Right renal cortex interstitium (tissue), 3 donors: ENCODE measurements at places on chromosomes 4 and X.

GRCh38 chrX:97672608-97673007 is 788.9 kb downstream of the RPA4 start:
- no peak for DNase-seq

GRCh38 chr4:104393655-104394324 is 100.9 kb downstream of the CXXC4 start:
- DNase-seq: no peak

DNA sequence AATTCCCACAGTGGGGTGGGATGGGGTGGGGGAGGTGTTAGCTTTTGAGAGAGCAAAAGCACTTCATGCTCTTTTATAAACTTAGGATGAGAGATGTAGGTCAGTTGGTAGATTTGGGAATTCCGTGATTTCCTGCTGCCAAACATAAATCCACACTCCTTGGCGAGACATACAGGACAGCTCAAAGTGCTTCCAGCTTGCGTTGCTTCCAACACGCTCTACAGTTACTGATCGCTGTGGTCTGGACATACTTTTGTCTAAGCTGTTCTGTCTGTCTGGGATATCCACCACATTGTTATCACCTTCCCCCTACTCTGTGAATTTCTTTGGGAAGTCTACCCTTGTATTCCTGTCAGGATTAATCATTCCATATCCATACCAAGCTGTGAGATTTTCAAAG is 117.5 kb downstream of the RAPGEF2 start:
- DNase-seq: no peak

DNA sequence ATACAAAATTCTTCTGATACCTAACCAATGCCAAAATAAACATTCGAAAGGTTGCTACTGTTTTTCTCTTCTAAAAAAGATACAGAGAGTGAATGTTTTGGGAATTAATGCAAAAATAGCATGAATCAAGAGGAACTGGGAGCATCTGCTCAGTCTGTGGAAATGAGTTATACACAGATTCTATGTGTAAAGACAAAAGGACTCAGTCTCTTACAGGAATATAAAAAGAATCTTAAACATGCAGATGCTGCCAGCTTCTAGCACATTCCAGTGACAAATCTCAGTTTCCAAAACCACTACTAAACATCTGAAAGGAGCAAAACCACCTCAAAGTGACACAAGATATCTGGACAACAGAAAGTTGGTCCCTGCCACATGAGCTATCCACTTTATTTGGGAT is 55.0 kb downstream of the PAPSS1 start:
- DNase-seq: no peak
